ENCODE measurements at places on chromosomes 1 and 21. TPM values are rescaled to one million over a fixed set of nuclear protein-coding genes. Genes with fewer than 3 reads are reported as not detected.

The LCE1E gene
- total RNA-seq, result not detected

The DENND1B gene
- total RNA-seq, result 20.3 TPM

The ATP6V1G3 gene
- total RNA-seq, result not detected

The MFAP2 gene
- 20.3 TPM for total RNA-seq

The TRAF3IP3 gene
- not detected for total RNA-seq

The KCNE2 gene
- not detected for total RNA-seq

The STYXL2 gene
- not detected for total RNA-seq

The HHAT gene
- total RNA-seq, result 9.7 TPM

The OPRD1 gene
- total RNA-seq, result under 0.01 TPM

The S100A7A gene
- total RNA-seq, result not detected

The CSTB gene
- 14.6 TPM for total RNA-seq

The KRTAP12-2 gene
- not detected for total RNA-seq

The HTR6 gene
- total RNA-seq, result not detected

The SLC35F3 gene
- not detected for total RNA-seq

The RNU1-1 gene
- total RNA-seq, result under 0.01 TPM

The PLCH2 gene
- 0.76 TPM for total RNA-seq

The NBPF4 gene
- 0.11 TPM for total RNA-seq

The KRTAP7-1 gene
- total RNA-seq, result not detected

The SDHB gene
- total RNA-seq, result 85.8 TPM

The HSPA6 gene
- total RNA-seq, result 1.3 TPM

The TNFRSF25 gene
- 2.8 TPM for total RNA-seq

The GBP6 gene
- total RNA-seq, result not detected

Measured in articular chondrocyte of knee joint (primary cell).